CD4-positive, alpha-beta T cell treated with Interleukin-1 beta for 1 hour (primary cell): ENCODE measurements at places on chromosomes 13 and 19.
A peak's percentile ranks its signal among the peaks of the same experiment; 100 is the strongest.

- no peak for DNase-seq
Observed at GRCh38 chr19:44374789-44375188, 18.3 kb upstream of the ZNF112 start.

- no peak for DNase-seq
Observed at GRCh38 chr13:110388108-110388943, 81.2 kb downstream of the COL4A2 start.

DNA sequence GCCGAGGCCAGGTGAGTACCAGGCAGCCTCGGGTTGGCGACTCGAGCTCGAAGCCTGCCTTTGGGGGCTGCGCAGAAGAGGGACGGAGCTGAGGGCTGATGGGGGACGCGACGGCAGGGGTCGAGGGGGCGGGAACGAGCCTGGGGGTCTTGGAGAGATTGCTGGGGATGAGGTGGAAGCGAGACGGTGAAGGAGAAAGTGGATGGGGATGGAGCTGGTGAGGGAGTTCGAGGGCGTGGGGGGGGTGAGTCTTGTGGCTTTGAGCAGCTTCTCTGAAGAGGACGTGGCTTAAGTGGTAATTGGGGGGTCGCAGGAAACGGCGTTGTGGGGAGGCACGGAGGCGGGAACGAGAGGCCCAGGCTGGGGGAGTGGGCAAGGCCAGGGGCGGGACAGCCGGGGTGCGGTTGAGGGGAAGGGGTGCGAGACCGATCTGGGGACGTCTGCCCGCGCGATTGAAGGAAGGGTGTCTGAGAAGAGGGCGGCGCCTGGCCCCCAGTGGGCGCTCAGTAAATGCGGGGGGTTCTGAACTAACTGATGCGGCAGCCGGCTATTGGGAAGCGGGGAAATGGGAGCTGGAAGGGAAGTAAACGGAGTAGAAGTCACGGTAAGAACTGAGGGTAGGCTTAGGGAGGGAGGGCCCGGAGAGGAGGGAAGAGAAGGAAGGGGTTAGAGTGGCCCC lies 426 bp downstream of the MYO9B start:
- DNase-seq: peak; percentile 59

DNA sequence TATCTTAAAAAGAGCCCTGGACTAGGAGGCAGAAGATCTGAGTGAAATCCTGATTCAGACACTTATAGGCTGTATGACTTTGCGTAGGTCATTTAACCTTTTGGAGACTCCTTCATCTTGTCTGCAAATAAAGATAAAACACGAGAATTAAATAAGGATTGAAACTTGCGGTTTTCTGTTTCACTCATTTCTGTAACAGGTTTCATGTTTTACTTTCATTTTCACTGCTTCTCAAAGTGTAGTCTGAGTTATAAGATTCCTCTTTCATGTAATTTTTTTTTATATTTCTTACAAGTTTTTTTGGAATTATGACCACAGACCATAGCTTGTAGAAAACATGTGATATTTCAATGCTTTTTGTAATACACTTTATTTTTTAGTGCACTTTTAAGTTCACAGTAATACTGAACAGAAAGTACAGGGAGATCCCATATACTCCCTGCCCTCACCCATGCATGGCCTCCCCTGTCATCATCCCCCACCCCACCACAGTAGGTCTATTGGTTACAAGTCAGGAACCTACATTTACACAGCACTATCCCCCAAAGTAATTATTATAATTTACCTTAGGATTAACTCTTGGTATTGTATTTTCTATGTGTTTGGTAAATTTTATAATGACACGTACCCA lies 174.6 kb downstream of the ITGBL1 start:
- no peak for DNase-seq

DNA sequence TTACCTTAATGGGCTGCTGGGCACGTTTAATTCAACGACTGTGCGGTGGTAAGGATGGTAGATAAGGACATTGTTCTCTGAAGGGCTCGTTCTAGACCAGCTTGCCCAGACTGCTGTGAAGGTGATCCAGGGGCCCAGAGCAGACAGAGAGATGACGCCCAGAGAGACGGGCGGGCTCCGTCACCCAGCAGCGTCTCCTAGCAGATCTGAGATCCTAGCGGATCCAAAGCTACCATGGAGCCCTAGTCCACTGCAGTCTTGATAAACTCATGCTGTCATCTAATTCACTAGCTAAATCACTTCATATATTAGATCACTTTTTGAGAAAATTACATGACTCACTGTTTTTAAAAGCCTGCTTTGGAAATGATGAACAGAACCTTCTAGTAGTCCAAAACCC lies 21.5 kb downstream of the COL4A2 start:
- no peak for DNase-seq

- DNase-seq: peak; percentile 57
Observed at GRCh38 chr19:29263305-29264135, 50.6 kb upstream of the UQCRFS1 start.

- no peak for DNase-seq
Observed at GRCh38 chr13:105196052-105196451, 1339.4 kb downstream of the EFNB2 start.
